ENCODE measurements at places on chromosomes 3 and 15.

DNA sequence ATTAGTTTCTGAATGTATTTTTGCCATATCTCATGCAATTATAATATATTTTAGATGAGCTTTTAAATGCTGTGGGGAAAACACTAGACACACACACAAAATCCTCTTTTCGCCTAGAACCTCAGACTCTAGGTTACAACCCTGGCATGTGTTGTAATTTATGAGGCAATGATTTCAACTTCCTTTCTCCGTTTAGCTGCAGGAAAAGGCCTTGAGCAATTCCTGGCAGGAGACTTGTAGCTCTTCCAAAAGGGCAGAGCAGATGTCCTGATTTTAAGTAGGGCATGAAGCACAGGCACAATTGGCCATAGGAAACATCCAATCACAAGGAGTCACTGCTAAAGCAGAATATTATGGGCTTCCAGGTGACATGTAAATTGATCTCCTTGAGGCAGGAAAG is 82.0 kb downstream of the GPR156 start:
- DNase-seq, result no peak

- DNase-seq, result no peak
Observed at GRCh38 chr3:172268425-172268824, 179.8 kb downstream of the GHSR start.

GRCh38 chr3:157135671-157136396 is 24.1 kb downstream of the CCNL1 start:
- DNase-seq, result no peak

GRCh38 chr3:49104052-49104426 is 518 bp downstream of the QARS1 start:
- no peak for DNase-seq

DNA sequence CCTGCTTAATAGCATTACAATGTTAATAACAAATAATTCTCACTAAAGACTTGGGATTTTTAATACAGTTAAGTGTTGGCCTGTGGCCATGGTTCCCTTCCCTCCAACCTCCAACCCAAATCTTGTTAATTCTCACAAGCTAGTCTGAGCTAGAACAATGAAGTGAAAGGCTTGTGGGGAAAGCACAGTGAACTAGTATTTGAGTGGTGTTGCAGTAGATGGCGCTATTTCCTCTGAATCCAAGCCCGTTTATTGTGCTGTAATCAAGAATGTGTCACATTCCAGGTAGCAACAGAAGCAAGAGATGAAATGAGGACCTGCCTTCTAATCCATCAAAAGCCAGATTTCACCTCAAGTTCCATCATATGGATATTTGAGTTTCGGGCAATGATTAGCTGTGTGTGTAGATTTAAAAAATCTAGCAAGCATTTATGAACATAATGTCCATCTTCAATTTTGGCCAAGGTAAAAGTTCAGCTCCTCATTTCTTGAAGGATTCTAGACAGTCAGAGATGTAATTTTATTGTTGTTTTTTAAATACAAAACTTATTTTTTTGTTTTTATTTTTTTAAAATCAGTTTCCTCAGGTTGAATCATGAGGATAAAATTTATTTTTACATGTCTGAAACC is 160.7 kb downstream of the SQOR start:
- DNase-seq, result peak; percentile 71

- no peak for DNase-seq
Observed at GRCh38 chr3:25662736-25663320, 1.9 kb downstream of the TOP2B start.

- DNase-seq, result no peak
Observed at GRCh38 chr15:85671156-85671555, 123.6 kb downstream of the KLHL25 start.

DNA sequence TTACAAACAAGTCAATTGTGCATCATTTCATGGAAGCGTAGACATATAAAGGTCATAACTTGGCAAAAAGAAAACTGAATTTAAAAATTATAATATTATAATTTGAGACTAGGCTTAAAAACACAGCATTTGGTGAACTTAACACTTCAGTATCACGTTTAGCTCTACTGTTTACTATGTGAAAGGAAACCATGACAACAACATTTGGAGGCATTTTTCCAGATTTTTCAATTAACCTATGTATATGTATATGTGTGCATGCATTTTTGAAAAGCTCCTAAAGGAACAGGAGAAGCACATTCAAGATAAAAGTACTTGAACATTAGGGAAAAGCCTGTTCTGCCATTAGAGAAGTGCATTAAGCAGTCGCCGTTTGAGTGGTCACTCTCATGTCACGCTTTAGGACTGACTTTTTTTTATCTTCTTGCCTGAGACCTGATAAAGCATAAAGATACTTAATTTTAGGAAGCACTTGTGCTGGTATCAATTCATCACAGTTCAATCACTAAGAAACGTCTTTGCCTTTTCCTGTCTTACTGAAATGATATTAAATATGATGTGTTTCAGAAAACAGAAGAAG is 156.0 kb downstream of the NAALADL2 start:
- no peak for DNase-seq

DNA sequence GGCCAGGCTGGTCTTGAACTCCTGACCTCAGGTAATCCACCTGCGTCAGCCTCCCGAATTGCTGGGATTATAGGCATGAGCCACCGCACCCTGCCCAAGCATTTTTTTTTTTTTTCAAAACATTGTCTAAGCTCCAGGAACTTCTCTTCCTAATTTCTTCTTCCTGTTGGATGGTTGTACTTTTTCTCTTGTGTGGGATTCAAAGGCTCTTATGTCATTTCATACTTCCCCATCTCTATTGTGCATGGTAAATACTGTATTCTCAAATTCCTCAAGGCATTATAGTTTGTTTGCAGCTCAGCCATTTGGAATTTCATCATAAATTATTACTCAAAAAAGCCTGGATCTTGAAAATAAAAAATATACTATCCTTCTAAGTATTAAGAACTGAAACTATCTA is 199.1 kb upstream of the GADL1 start:
- DNase-seq, result no peak

GRCh38 chr3:42066516-42067181 is 24.5 kb upstream of the TRAK1 start:
- DNase-seq, result no peak

DNA sequence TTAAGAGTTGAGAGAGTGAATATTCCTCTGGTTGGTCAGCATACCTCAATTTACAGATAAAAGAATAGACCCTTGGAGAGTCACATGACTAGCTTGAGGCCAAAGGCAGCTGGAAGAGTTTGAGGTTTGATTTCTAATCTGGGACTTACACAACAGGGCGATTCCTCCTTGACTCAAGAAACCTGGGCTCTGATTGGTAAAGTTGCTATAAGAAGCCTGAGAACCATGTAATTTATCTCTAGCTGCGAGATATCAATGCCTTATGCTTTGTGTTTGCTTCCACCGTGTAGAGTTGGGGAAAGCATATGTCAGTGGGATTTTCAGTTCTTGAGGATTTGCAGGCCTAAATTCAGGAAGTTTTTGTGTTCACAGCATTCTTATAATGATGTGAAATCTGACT is 206.0 kb downstream of the KLHL25 start:
- no peak for DNase-seq

GRCh38 chr15:62545467-62546227 is 380.6 kb upstream of the C2CD4B start:
- no peak for DNase-seq
